ENCODE measurements at places on chromosomes 3 and 15.

DNA sequence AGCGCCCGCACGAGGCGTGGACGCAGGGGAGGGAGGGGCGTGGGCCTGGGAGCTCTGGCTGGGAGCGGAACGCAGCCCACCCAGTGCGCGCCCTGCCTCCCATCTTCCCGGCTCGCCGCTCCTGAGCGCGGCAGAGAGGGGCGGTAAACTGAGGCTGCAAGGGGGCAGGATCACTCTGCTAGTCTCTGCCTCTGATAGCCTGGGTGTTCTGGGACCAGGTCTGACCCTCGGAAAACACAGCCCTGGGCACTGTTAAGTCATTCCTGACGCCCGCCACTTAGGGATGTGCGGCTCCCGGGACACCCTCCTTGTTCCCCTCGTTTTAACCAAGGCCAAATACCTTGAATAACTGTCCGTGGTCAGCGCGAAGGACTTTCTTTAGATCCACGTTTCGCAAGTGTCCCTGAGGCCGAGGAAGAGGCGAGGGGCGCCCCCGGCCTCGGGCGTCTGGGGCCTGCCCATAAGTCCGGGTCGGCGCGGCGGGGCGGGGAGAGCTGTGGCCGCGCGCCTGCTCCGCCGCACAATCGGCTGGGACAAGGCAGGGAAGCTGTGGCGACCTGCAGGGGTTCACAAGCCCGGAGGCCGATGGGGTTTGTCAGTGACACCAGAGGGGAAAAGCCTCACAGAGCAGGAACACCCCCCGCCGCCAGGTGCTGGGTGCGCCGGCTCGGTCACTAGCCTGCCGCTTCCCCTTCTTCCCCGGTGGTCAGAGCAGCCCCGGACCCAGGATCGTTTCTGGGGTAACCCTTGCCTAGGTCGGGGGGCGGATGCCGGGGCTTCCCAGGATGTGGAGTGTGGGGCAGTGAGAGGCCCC is 1.5 kb downstream of the ITPKA start:
- DNase-seq, result no peak

- peak; percentile 81 for DNase-seq
These were observed 55.3 kb upstream of the CA12 start for GRCh38 chr15:63436872-63437375.

GRCh38 chr3:122932251-122932967 is 95.2 kb downstream of the SEMA5B start:
- no peak for DNase-seq

DNA sequence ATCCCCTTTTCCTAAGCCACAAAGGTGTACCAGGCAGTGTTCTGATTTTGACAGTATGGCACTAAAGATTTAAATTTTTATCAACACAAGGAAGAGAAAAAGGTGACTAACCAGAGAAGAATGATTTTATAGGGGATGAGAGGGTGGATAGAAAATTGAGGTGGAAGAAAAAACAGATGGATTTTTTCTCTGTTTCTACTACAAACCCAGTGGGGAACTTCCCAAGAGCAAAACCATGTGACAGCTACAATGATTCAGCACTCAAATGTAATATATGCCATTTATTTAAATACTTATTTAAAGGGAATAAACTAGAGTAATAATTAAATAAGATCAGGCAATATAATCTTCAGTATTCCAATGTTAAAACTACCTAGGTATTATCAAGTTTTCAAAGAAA is 11.1 kb downstream of the DCUN1D1 start:
- DNase-seq, result peak; percentile 38

DNA sequence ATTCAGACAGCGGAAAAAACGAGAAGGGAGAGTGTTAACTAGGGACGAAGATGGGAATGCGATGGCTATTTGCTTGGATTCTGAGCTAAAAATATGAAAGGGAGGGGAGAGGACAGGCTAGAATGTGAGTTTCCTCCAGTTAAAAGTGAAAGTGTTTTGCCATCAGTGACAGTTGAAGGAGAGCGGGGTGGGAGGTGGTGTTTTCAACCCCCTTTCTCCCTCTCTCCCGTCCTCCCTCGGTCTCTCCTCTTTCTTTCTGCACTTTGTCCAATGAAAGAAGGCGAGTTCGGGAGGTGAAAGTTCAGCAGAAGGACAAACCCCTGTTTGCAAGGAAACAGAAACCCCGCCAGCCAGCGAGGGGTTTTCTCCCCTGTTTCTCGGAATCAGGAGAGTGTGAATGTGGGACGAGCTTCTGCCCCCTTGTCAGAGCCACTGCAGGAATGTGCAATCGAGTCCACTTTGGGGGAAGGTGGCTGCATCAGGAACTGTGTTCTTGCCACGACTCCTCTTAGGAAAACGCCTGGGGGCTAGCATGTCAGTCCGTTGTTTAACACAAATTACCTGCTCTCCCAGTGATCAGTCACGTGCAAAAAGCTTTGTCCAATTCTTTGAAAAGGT is 975 bp upstream of the FOXP1 start:
- DNase-seq, result no peak

DNA sequence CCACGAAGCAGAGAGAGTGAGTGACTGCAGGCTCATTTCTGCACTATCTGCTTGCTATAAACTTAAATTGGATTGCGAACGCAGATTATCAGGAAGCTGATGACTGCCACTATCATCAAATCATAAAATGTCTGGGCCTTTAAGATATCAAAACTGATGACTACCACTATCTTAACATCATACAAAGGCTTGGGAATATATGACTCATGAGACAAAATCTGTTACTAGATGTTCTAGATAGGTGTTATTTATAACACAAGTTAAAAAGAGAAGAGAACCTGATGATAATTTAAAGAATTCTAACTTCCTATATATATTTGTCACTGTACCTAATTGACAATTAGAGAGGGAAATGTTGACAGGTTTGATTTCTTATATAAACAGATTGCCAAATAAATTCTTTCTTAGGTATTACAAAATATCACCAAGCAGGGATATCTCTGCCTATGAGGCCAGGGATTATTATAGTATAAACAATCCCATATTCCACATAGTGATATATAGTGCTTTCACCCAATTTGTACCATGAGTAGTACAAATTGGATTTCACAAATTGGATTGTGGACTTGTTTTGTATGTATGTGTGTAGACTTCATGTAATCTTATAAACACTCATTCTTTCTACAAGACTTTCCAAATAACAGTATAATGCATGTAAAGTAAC is 1157.2 kb downstream of the ROBO1 start:
- DNase-seq, result no peak

DNA sequence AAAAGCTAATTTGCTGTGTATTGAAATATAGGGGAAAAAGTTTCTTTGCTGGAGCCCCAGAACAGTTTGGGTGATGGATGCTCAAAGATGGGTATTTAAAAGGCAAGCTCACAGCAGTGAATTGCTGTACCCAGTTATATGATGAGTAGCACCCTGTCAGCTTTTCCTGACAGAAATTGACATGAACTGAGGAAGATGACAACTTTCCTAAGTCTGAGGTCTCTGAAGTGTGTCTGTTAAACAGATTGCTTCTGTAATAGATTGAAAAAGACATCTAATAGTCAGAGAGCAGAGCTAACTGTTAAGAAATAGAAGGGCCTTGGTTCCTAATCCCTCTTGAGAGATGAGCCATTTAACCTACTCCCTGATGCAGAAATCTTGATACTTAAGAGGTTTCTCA is 1278.0 kb upstream of the ALCAM start:
- no peak for DNase-seq

DNA sequence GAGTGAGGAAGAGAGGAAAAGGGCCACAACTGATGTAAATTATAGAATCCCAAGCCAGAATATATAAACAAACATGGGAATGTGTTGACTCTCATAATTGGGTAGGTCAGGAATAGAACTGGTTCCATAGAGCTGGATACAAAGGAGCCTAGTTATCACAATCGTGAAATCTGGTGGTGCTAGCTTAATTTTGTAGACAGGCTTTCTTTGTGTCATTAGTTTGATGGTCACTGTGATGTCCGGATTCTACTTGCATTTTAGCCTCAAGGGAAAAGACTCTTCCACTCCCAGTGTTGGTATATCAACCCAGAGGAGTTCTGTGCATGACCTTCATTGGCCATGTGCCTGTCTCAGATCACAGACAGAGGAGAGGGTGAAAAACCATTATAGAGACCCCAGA is 81.8 kb downstream of the NLGN1 start:
- no peak for DNase-seq

- DNase-seq, result no peak
These were observed 886.8 kb downstream of the VGLL3 start for GRCh38 chr3:86104154-86104553.

- peak; percentile 75 for DNase-seq
These were observed 238.7 kb upstream of the P2RY1 start for GRCh38 chr3:152595975-152596821.

GRCh38 chr3:121768452-121768851 is 18.9 kb upstream of the GOLGB1 start:
- no peak for DNase-seq

GRCh38 chr3:123027292-123028232 is at the start of gene SEMA5B:
SEMA5B (minus strand) TSS chr3:123027763; CDS start chr3:122961263, 66,500 bp downstream.
- peak; percentile 25 for DNase-seq

GRCh38 chr3:69929019-69929418 is 70.5 kb upstream of the SAMMSON start:
- no peak for DNase-seq

DNA sequence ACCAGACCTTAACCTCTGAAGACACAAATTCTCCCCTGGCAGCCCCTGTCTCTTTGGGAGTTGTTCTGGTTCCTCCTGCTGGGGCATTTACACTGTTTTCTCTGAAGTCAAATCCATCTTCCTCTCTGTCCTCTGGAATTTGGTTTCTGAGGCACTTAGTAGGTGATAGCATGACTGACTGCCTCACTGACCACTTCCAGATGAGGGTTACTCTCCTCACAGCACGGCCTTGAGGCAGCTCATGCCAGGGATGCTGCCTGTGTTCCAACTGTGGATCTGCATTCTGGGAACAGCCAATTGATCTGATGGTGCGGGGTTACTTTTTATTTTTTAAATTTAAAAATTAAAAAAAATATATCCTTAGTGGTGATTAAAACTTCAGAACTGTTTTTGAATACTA is 140.9 kb upstream of the ROPN1 start:
- peak; percentile 59 for DNase-seq

GRCh38 chr15:67050062-67050461 is 15.3 kb upstream of the SMAD3 start:
- DNase-seq, result peak; percentile 50

DNA sequence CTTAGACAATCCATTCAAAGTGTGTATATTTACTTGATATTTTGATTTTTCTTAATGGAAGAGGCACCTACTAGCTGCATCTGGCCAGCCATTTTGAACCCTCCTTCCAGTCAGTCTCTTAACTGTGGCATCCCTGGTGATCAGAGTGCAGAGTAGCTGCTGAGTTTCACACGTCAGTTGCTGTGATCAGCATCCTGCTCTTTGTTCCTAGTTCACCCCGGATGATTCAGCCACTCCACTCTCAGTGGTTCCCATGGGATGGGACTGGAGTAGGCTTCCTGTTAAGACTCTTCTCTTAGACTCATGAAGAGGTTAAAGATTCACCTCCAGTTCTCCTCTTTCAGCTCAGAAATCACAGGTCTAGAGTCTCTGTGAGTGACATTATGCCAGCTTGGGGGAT is 75.8 kb downstream of the STXBP5L start:
- no peak for DNase-seq

- no peak for DNase-seq
These were observed 223.7 kb upstream of the BCHE start for GRCh38 chr3:166060789-166061479.

DNA sequence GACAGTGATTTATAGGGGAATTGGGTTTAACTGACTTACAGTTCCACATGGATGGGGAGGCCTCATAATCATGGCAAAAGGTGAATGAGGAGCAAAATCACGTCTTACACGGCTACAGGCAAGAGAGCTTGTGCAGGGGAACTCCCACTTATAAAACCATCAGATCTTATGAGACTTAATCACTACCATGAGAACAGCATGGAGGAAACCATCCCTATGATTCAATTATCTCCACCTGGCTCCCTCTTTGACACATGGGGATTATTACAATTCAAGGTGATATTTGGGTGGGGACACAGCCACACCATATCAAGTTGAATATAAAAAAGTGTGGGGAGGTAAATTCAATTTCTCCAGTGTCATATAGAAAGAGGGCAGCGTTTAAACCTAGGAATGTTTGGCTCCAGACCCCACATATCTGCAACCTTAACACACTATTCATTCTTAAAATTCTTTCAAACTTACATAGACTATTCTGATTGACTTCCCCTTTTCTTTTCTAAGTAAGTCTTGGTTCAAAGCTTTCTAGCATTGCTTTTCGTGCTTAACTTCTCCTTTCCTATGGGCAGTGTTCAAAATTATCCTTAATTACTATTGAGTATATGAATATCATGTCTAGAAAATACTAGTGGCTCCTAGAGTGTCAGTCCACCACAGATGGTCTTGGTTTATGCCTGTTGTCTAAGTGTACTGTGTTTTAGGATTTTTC is 446.7 kb upstream of the GBE1 start:
- DNase-seq, result no peak

DNA sequence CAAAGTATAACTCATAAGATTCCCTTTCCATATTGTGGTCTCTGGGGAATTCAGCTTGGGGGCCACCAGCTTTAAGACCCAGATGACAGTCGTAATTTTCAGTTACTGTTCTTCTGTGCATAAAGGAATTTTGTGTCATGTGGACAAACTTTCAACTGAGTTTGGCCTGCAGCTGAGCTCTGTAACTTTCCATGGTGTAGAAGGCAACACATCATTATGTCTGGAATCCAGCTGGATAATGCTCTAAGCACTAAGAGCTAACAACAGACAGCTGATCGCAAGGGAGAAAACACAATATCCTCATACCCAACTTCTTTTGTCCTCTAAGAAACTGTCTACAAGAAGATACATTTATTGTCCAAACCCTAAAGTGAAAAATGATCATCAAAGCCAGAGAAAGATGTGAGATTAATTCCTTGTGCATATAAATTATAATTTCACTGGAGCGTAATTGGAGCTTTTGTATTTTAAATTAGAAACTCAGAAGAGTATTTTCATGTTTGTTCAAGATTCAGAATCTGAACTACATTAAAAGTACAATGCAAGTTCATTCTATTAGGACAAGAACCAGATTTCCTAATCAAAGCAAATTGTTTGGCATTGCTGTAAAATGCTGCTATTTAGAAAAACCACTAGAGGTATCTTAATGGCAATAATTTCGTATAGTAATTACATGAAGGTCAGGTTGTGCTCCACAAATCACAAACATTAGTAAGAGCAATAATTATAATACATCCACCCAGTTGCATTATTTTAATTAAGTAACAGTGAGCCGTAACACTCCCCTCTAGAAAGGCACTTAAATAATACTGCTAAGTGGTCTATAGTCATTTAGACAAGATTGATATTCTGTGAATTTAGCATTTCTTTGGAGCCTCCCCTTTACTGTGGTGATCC is 218.8 kb downstream of the ATP8B4 start:
- peak; percentile 35 for DNase-seq
